ENCODE measurements at places on chromosomes 5 and 9.

GRCh38 chr9:122126331-122127261, 33.0 kb downstream of the NDUFA8 start:
- DNase-seq, result no peak

GRCh38 chr9:136122425-136123383, 4.0 kb upstream of the TMEM250 start:
- DNase-seq, result peak; percentile 75

DNA sequence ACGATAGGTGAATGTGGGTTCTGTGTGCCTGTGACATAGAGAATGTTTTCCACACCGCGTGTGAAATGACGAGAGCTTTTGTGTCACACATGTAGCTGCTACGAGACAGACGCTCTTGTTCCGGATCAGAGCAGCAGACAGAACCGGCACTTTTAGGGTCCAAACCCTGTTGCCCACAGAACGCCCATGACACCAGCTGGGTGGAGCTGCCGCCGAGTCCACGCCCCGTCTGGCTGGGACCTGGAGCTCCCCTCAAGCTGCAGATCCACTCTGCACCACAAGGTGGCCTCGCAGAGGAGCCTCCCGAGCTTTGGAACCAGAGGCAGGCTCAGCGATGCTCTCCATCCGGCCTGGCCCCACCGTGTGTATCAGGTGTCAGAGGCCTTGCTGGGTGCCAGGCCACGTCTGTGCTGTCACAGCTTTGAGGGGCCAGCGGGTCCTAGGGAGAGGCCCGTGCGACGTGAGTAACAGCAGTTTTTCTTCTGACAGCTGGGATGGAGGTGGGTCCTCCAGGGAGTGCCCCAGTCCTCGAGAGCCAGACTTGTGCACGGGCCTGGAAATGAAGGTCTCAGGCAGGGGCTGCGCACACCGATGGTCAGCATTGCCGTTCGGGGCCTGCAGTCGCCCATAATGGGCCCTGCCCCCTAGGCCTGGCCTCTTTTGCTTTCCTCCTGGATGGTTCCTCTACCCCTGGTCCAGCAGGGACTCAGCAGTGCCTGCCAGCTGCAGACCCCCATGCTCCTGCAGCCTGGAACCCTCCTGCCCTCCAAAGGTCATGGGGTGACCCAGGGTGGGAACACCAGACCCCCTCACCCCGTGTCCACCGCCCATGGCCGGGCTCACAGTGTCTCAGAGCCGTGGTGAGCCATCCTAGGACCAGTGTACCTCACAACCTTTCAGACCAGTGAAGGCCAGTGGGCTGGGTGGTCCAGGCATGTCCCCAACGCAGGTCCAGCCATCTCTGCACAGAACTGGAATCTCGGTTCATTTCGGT, 2.5 kb upstream of the LRRC14B start:
- DNase-seq, result peak; percentile 92

DNA sequence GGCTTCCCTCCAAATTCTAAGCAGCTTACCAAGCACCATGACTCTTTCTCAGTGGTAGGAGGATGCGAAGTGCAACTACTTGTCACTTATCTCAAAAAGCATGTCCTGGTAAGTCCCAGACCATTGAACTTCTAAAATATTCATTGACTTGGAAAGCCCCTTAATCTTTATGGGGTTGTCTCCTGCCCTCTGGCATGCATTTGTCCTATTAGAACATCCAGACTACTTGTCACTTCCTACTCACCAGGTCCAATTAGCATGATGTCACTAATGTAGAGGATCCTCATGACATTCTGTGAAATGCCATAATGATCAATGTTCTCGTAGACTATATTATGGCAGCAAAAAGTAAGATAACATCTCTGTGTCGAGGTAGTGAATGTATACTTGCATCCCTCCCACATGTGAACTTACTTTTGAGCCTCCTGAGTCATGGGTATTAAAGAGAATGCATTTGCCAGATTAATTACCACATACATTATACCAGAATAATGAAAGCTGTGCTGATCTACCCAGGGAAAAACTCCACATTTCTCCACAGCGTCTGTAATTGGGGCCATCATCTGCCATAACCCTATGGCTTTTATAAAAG, 63.5 kb upstream of the RAD23B start:
- no peak for DNase-seq

DNA sequence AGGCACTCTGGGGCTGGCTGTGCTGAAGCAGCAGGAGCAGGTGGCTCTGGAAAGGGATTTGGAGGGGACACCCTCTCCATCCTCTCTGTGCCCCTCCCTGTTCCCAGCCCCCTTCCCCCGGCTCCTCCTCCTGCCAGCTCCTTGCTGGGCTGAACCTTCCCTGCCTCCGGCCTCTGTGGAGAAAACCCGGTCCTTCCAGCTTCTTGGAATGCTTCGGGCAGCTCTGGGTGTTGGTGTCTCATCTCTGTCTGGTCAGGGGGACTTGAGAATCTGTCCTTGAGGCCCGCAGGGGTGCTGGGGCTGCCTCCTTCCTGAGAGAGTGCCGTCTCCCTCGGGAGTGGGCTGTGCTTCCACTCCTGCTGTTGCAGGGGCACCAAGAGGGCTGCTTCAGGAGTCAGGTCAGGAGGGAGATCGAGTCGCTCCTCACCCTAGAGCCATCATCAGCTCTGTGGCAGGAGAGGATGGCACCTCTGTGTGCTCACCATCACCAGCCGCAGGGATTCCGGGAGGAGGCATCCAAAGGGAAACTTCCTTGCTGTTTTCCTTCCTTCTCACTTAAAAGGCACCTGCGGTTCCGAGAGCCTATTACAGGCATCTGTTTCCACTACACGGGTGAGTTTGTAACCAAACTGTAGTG, 30.6 kb downstream of the NDUFS6 start:
- DNase-seq, result no peak

GRCh38 chr5:21594566-21594965, 1258.6 kb downstream of the CDH12 start:
- DNase-seq, result no peak

DNA sequence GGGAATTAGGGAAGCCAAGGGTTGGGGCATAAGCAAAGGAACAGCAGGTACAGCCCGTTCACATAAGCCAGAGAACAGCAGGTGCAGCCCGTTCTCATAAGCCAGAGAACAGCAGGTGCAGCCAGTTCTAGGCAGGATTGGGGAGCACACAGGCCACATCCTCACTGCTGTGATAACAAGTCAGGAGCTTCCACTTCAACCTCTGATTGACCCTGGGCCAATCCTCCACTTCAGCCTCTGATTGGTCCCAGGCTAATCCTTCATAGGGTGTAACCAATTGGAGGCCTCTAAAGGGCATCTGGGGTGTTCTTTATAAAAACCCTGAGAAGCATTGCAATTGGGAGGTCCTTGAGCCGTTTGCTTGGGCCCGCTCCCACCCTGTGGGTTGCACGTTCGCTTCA, 27.5 kb downstream of the CEL start:
- DNase-seq, result no peak

GRCh38 chr9:119818726-119819435, 449.6 kb upstream of the BRINP1 start:
- no peak for DNase-seq

DNA sequence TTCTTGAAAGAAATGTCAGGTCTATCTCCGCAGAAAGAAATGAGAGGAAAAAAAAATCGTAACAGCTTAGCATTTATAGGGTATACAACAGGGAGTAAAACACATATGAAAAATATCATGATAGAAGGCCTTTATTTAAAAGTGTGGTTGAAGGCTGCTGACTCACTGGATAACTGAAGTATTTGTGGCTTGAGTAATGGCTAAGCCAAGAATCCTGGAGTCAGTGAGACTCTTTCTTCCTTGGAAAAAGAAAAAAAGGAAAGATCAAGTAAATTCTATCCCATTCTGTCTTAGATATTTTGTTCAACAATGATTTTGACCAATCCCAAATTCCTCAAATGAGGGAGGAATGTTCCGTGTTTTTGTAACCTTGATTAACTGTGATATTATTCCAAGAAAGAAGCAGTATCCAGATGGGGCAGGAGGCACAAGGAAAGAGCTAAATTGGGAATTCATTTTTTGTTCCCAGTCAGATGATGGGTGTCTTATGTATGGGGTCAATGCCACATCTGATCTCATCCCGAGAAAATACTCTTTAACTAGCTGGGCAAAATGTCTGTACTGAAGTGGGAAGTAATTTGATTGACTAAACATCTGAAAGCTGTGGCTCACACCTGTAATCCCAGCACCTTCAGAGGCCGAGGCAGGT, 64.3 kb upstream of the MYO10 start:
- DNase-seq, result no peak

DNA sequence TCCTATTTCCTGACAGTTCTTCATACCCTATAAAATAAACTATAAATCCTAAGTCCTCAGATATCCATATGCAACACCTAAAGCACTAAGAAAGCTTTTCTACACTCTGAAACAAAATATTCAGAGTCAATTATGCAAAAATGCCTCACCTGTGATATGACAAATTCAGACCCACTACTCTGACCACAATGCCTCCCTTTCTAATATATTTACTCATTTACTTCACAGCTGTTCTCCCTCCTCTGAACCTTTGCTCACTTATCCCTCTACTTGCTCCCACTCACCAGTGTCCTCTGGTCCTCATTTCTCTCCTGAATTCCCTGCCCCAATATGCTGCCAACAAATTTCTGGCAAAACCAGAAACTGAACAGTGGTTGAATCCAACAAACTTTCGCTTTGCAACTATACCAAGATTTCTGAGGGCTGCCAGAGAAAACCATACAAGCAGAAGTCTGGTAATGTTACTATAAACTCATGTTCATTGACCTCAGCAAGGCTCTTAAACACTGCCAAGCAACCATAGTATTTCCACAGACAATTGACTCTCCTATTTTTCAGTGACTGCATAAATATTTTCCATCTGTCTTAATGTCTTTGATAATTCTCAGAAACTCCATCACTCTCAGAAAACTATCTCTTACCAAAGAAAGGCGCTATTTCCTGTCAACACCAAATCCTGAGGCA, 7.1 kb downstream of the CCNH start:
- DNase-seq, result no peak

DNA sequence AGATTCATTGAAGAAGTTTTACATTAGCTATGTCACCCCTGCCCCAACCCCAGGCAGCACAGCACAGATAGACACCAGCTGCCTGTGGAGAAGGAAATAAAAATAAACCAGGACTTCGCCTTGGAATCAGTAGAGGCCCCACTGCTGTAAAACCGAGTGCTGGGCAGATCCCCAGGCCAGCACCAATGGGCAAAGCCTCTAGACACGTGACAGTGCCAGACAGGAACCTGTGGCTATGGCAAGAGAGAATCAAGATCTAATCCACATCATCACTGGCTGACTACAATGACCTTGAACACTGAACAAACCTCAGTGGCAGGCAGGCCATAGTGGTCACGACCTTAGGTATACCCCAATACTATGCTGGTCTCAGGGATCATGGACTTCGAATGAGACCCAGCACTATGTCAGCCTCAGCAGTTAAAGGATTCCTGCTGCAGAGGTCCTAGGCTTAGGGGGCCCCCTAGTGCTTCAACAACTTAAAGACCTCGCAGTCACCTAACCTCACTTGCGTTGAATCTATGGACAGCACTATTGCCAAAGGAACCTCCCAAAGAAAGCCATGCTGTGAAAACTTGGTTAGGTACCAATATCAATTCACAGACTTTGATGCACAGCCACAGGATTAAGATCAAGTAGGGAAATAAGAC, 2118.6 kb upstream of the C9orf72 start:
- no peak for DNase-seq

DNA sequence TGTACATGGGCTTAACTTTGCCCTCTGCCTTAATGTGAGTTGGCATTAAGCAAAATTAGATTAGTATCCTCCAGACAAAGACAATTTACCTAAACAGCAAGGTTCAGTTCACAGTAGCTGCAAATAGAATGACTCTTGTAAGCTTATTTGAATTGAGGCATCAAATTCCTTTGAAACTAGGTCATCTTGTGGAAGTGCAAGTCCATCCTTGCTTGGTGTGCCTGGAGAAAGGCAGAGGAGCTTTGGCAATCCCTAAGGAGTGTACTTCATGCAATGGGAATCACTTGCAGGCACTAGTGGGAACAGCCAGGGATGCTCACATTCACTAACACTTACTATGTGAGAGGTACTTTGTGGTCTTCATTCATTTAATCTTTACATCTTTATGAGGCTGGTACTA, 118.3 kb downstream of the DRD1 start:
- DNase-seq, result no peak

DNA sequence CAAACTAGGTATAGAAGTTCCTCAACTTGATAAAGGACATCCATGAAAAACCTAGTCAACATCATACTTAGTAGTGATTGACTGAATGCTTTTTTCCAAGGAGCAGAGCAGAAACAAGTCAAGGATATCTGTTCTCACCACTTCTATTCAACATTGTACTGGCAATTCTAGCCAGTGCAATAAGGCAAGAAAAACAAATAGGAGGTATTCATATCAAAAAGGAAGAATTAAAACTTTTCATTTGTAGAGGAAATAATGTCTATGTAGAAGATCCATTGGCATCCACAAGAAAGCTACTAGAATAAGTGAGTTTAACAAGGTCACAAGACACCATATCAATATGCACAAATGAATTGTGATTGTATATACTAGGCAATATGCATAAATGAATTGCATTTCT, 28.2 kb upstream of the ORM1 start:
- DNase-seq, result no peak

- DNase-seq, result no peak
These were observed 55.5 kb upstream of the KLF4 start for GRCh38 chr9:107545036-107545435.

- DNase-seq, result no peak
These were observed 801.4 kb downstream of the BRINP1 start for GRCh38 chr9:118567861-118568260.

DNA sequence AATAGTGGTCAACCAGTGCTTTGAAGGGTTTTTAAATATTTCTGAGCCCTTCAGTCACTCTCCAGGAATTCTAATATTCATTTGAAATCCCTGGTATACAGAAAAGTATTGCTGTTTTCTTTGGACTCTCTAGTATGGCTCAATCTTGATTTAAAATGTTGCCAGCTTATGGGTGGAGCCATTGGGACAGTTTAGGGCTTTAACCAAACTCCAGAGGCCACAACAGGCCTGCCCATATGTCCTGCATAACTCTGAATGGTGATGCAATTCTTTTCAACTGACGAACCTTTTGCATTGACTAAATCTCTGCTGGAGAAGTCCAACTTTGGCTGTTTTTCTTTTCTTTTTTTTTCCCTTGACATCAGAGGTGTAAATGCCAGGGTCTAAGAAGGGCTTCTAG, 10.3 kb upstream of the ANKHD1 start:
- DNase-seq, result no peak

DNA sequence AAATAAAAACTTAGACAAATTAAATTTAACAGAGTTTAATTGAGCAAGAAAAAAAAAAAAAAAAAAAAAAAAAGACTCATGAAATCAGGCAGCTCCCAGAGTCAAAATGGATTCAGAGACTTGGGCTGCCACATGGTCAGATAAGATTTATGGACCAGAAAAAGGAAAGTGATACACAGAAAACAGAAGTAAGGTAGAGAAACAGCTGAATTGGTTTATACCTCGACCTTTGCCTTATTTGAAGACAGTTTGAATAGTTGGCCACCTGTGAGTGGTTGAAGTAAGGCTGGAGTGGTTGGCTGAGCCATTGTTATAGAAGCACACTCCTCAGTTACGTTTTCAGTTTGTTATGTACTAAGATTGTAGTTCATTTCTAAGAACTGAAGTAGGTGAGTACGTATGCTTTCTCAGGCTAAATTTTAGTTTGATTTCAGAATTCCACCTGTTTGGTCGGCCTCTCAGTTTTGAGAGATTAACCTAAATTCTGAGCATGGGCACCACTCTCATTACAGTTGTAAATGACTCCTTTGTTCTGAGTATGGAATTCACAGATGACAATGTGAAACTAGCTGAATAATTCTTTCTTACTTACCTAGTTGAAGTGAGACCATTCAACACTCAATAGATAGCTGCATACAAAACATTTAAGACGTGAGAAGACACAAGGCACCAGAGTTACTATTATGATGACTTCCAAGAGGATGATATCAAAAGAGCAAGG, 149.0 kb downstream of the AOPEP start:
- DNase-seq, result no peak

- no peak for DNase-seq
These were observed 22.4 kb downstream of the CXXC5 start for GRCh38 chr5:139670369-139671095.
